NCI-H1417 treated with DMSO at 0.1 percent for 48 hours (cell line): ENCODE measurements at places on chromosomes 3 and 15.

- no peak for DNase-seq
Measured at GRCh38 chr3:128395500-128396162, 71.1 kb downstream of the DNAJB8 start.

- no peak for DNase-seq
Measured at GRCh38 chr3:104291437-104291851, 1075.3 kb upstream of the ALCAM start.

DNA sequence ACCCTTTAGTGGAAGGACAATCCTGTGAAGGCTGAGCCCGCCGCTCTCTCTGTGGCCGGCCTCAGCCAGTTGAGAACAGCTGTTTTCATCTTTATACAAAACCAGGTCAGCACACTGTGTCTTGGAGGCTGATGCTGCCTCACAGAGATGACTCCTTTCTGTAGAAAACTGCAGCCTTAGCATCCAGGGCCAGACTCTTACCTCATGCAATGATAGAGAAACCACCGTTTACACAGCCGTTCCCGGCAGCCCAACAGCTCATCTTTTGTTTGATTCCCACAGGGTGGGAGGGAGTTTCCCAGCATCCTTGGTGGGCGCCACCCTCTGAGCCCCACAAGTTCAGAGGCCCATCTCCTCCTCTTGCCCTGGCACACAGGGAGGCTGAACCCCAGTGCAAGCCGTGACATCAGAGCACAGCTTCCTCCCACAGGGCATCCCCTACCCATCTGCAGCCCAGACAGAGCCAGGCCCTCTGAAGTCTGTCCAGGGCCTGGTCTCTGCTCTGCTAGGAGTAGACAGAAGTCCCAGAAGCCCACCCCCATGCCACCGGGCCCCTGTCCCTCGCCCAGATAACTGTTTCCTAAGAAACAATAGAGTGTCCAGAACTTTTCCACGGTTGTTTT lies 105.0 kb downstream of the LRRK1 start:
- DNase-seq = no peak

DNA sequence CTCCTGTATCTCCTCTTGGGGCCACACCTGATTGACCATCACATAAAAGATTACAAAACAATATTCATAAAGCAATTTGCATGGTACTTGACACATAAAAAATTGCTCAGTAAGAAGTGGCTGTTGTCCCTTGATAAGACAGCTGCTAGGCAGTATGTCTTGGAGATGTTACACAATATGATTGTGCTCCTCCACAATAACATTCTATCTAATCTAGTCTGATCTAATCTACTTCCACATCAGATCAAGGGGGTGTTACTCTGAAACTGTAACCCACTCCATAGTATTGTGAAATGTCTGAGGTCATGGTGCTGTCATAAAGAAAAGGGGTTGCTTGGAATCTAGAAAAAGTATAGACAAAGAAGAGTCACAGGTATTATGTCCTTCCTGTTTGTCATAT lies 23.4 kb upstream of the AQP9 start:
- DNase-seq = no peak

DNA sequence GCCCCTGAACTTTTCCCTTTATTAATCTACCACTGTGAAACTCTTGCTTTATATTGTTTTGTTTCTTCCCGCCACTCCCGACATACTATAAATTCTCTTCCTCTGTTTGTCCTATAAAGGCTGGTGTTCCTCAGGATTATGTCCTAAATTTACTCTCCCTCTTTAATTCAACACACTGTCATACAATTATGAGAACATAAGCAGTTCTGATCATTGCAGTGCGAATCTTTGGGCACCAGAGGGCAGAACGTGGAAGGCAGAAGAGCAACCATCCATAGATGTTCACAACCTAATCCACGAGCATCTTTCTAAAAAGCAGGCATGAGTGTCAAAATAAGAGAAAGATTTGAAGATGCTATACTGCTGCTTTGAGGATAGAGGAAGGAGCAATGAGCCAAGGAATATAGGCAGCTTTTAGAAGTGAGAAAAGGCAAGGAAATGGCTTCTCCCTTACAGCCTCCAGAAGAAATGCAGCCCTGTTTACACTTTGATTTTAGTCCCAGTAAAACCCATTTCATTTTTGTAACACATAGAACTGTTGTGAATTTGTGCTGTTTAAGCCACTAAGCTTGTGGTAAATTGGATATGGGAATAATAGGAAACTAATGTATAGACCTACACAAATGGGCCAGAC lies 179.4 kb downstream of the GBE1 start:
- DNase-seq = no peak

- DNase-seq = no peak
Measured at GRCh38 chr3:8885536-8886316, 77.5 kb downstream of the RAD18 start.

GRCh38 chr15:44435893-44436667 lies 8.7 kb downstream of the CTDSPL2 start:
- DNase-seq = no peak

DNA sequence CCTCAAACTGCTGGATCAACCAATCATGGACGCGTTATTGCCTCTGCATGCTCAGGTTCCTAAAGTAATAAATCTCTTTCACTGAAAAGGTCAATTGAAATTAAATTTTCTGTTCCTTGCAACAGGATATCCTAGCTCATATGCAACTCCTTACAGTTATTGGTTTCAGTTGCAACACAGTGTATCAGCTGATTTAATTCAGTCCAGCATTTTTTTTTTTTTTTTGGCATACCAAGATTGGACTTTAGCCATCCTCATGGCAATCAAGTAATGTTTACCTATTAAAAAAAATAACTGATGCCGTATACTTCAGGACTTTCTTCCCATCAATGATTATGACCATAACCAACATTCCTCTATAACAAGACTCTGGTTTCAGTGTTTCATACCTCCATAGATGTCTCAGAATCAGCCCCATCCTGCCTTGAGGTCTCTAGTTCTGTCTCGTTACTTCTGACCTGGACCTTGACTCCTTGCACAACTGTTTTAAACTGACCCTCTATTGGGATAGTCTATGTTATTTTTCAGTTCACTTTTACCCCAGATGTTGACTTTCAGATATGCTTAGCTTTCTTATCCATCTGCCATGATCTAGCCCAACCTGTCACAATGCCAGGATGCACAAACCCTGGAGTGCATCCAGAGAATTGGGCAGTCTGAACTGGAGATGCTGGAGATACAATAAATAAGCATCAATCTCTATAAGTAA lies 265.0 kb upstream of the GADL1 start:
- DNase-seq = no peak

GRCh38 chr15:84814916-84815315 lies 2.2 kb upstream of the ALPK3 start:
- no peak for DNase-seq

DNA sequence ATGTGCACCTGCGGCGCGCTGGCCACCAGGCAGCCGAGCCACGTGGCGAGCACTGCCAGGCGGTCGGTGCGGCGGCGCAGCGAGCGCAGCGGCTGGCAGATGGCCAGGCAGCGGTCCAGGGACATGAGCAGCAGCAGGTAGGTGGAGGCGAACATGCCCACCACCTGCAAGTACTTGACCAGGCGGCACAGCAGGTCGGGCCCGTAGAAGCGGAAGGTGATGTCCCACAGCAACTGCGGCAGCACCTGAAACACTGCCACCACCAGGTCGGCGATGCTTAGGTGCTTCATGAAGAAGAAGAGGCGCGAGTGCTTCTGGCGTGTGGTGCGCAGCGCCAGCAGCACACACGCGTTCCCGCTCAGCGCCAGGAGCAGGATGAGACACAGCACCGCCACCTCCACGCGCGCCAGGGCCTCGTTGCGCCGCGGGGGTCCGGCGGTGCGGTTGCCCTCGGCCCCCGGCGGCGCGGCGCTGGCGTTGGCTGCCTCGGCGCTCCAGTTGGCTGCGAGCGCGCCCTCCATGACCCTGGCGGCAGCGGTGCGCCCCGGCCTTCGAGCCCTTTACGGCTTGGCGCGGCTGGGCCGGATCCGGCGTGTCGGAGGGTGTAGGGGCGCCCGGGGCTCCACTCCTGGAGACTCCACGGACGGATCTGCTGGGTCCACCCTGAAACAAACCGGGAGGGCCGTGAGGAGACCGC lies 1.6 kb downstream of the OXTR start:
- no peak for DNase-seq

GRCh38 chr15:71223516-71223915 lies 108.2 kb downstream of the THSD4 start:
- DNase-seq = no peak

- no peak for DNase-seq
Measured at GRCh38 chr3:189830401-189830800, 199.2 kb downstream of the TP63 start.

DNA sequence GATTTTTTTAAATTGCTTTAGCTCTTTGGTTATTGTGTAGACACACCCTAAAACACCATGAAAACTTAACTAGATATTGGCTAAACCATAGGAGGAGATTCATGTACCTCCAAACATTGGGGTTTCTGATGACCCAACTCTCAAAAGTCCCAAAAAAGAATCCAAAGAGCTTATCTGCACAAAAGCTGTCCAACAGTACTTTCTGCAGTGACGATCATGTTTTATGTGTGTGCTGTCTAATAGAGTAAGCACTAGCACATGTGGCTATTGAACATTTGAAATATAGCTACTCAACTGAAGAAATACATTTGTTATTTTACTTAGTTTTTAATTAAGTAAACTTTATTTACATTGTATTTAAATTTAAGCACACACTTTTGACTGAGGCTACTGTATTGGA lies 818.2 kb upstream of the LMCD1 start:
- no peak for DNase-seq

- no peak for DNase-seq
Measured at GRCh38 chr3:127373441-127374085, 85.7 kb upstream of the PRR20G start.

- no peak for DNase-seq
Measured at GRCh38 chr3:69088063-69088462, 3.3 kb downstream of the ARL6IP5 start.

DNA sequence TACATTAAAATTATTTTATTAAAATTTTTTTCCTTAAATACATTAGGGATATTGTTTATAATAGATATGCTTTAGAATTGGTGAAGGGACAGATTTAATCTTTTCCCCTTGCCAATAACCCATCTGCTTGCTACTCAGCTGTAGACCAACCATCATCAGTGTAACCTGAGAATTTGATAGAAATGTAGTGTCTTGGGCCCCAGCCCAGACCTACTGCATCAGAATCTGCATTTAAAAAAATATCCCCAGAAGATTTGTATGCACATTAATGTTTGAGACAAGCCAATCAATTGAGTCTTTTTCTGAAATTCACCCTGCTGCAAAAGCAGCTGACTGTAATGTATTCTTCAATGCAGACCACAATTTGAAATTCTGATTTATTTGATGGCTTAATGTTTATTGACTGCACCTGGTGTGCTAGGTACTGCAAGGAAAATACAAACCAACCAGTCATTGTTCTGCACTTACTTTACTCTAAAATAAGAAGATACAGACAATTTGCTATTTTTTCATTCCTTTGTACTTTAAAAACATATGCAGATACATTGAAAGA lies 190.7 kb upstream of the SGO1 start:
- DNase-seq = no peak

- DNase-seq = no peak
Measured at GRCh38 chr3:137148917-137149316, 191.1 kb downstream of the IL20RB start.

DNA sequence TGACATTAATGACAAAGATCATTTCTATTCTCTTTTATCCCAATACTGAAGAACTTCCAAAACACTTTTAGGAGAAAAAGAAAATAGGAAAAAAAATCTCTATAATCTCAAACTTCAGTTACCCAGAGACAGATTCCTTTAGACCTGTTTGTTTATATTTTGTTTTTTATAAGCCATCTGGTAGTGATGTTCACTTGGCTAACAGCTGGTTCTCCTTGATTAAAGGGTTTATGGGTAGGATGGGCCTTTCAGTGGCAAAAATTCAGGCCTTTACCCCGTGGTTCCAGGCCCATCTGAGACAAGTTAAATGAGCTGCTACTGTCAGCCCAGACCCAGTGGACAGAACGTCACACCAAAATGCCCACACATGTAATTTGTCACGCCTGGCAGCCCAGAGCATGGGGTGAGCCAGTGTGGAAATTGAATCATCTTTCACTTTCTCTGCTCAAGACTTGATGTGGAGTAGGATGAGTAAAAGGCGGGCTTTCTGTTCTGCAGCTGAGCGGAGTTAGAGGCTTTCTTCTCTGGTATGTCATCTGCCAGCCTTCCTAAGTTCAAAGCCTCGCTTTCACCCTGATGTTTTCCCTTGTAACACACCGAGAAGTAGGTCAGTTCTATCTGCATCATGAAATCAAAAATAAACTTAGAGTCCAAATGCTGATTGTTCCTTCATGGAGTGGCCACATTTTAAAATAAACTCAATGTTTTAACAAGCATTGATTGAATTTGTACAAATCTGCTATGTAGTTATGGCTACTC lies 62.5 kb upstream of the SKOR1 start:
- DNase-seq = no peak

DNA sequence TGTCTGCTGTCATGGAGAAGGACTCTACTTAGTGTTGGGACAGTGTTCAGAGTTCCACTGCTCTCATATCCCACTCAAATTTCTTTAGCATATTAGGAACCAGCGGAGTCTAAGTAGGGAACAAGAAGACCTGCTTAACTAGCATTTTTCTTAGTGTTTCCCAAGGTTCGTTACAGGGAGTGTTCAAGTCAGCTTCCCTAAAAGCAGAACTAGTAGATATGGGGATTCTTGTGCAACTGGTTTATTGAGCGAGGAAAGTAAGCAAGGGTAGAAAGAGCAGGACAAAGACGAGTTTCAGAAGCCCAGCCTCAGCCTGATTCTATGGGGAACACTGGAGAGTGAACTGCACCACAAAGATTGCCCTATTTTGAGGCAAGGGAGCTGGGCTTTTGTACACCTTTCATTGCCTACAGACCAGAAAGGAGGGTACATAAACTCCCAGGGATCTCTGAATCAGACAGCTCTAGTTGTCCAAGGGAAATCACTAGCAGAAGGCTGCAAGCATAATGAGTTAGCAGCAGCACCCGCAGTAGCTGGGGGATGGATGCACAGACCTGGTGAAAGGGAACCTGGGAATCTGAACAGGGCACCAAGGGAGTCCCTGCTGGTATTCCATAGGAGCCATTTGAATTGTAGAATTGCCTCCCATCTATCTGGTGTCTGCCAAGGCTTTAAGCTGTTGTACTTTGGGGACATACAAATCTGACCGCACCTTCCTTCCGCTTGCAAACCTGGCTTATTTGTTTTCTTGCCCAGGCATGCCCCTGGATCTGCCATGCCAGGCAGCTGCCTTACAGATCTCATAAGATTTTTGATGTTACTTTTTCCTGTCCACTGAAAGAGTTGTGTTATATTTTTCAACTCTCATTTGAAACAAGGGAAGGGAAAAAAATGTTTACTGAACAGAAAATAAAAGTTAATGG lies 15.1 kb downstream of the CMTM7 start:
- peak; percentile 4 for DNase-seq

- no peak for DNase-seq
Measured at GRCh38 chr15:92528736-92529135, 126.8 kb downstream of the FAM174B start.
